ENCODE measurements at places on chromosomes 16 and 17.

- peaks cover 28% of the 10 kb centered on the region for H3K4me1 ChIP-seq
- H3K36me3 ChIP-seq = no peaks in the 10 kb centered on the region
- no peak overlapping the region for H3K4me3 ChIP-seq
- H3K27me3 ChIP-seq = no peaks in the 10 kb centered on the region
Measured at GRCh38 chr16:13631213-13631767, 288.7 kb upstream of the ERCC4 start.

- no peak overlapping the region for H3K27ac ChIP-seq
- DNase-seq = no peak
- H3K36me3 ChIP-seq = no peaks in the 10 kb centered on the region
Measured at GRCh38 chr16:1006781-1007180, 25.2 kb downstream of the SOX8 start.

GRCh38 chr16:27620541-27620940, 70.6 kb downstream of the KATNIP start:
- DNase-seq = no peak
- no peak overlapping the region for H3K4me3 ChIP-seq
- peaks cover 2% of the 10 kb centered on the region for H3K4me1 ChIP-seq
- H3K36me3 ChIP-seq = no peaks in the 10 kb centered on the region
- H3K27me3 ChIP-seq = no peaks in the 10 kb centered on the region

DNA sequence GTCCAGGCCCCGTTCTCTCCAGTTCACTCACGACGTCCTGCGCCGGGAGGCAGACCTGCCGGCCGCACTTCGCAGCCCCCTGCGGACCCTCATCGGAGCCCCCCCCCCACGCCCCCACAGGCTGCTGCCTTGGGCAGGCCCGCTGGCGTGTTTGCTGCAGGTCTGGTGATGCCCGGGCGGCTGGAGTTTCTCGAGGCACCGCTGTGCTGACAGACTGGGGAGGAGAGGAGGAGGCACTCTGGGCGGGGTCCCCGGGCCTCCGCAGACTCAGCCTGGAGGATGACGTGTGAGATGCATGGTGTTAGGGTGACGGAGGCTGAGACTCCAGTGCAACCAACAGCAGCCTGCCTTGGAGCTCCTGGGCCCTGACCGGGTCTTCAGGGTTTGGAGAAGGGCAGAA, 24.1 kb downstream of the BAIAP2 start:
- H3K4me1 ChIP-seq = no peaks in the 10 kb centered on the region
- no peaks in the 10 kb centered on the region for H3K27me3 ChIP-seq
- H3K27ac ChIP-seq = no peak overlapping the region
- no peak overlapping the region for H3K4me3 ChIP-seq

- no peak for DNase-seq
- H3K36me3 ChIP-seq = no peaks in the 10 kb centered on the region
- H3K4me3 ChIP-seq = no peak overlapping the region
- no peak overlapping the region for H3K27ac ChIP-seq
- no peaks in the 10 kb centered on the region for H3K27me3 ChIP-seq
Measured at GRCh38 chr17:32285306-32285705, 19.7 kb downstream of the RHBDL3 start.

All from GM23338 (cell line).